ENCODE measurements at places on chromosomes 12 and 14.

DNA sequence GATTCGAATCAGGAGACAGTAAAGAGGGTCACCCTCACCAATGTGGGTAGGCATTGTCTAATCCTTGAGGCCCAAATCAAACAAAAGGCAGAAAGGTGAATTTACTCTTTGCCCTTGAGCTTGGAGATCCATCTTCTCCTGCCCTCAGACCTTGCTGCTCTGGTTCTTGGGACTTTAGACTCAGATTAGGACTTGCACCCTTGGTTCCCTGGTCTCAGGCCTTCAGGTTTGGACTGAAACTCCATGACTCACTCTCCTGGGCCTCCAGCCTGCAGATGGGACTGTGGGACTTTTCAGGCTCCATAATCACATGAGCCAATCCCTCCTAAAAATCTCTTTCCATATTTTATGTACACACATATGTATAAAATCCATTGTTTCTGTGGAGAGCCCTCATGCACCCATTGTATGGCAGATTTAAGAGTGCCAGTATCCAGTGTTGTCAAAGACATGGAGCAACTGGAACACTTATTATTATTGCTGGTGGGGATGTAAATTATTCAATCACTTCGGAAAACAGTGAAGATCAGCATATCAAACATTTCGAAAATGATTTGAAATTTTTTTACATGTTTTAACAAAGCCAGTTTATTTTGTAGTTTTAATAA lies 48.7 kb downstream of the EID3 start:
- DNase-seq = no peak

DNA sequence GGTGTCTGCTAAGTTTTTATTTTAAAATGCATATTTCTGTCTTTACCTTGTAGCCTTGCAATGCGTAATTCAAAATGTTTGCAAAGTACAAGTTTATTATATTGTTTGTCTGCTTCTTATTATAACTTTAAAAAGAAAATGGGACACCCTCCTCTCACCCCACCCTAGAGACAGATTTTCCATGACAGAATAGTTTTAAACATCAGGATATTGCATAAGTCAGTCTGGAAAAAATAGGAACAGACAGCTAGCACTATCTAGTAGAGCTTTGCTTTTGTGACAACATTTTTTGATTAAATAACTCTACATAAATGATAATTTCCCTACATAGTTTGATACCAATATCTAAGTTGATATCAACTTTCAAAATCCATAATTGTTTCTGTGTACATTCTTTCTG lies 71.3 kb downstream of the PDE3A start:
- DNase-seq = no peak

- no peak for DNase-seq
These were observed 504.5 kb downstream of the PCNX1 start for GRCh38 chr14:71411738-71412137.

DNA sequence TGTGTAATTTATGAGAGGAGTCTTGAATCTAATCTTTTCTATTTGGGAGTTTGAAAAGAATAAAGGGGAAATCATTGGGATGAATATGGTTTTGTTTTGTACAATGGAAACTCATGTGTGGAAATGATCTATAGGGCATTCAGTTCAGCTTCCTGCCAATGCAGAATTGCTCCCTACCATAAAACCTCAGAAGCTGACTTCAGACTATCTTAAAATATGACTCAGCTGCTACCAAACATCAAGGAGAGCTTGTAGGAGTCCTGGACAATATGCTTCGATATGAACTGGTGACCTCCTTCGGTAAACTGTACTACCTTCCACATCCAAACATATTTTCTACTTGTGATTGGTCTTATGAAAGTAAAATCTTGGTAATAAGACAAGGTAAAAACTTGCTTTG lies 160.6 kb downstream of the CAPZA3 start:
- DNase-seq = no peak

GRCh38 chr14:72567226-72567625 lies 326.7 kb downstream of the DPF3 start:
- no peak for DNase-seq

- DNase-seq = no peak
These were observed 13.8 kb upstream of the ZFP36L1 start for GRCh38 chr14:68806526-68807147.

- no peak for DNase-seq
These were observed 23.4 kb downstream of the WBP11 start for GRCh38 chr12:14779834-14780233.

- DNase-seq = no peak
These were observed 6.0 kb downstream of the TMCC3 start for GRCh38 chr12:94644141-94644979.

DNA sequence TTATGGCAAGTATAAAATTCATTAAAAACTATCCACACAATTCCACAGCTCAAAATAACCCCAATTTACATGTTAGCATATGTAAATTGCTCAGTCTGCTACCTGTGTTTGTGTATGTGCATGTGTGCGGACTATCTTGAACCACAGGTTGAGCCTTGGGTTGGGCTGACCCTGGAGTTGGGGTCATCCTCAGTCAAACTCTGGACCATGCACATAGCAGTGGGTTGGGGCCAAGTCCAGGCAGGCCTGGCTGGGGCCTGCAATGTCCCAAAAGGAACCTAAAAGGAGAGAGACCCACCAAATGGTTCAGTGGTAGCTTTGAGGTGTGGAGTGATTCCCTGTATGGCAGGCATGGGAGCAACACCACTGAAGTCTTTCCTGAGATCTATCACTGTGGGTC lies 156.1 kb downstream of the FOXN3 start:
- DNase-seq = no peak

- DNase-seq = no peak
These were observed 43.2 kb upstream of the BMAL2 start for GRCh38 chr12:27289414-27289813.

DNA sequence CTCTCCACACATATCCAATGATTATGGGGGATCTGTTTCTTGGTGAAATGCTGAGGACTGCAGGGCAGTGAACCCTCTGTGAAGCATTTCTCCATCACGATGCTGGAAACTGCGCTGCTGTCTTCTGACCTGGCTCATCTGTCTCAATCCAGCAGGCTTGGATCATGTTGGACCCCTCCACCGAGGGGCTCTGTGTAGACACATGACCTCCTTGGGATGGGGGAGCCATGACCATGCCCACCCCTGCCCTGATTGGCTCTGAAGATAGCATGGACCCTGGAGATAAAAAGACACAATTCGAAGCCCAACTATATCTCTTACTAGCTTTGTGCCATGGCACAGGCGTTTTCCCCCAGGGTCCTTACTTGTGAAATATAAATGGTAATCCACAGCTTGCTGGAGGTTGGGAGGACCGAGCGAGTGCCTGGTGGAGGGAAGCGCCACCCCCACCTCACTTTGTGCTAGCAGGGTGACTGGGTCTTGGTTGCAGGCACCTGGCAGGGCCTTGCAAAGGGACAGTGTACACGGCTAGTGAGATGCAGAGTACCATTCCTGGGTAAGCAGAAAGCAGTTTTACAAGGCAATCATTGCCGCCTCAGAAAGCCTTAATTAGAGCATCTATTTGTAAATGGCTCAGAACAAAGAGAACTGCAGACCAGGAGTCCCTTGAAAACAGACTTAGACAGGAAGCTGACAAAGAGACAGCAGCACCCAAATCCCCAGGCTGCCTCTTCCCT lies 2.4 kb upstream of the KRT83 start:
- DNase-seq = no peak

DNA sequence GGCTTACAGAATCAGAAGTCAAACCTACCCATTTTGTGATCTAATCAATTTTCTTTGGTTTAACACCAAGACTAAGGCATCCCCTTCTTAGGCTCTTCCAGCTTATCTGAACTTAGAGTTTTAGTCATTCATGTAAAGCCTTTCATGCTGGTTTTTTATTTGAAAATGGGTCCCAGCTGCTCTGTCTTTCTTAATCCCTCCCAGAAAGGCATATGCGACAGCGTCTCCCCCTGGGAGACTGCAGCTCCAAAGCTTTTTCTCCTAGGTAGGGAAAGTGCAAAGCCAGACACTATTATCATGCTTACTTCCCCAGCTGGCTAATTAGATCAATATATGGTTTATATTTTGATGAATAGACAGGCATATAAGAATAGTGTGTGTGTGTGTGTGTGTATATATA lies 96.6 kb upstream of the E2F7 start:
- DNase-seq = no peak

DNA sequence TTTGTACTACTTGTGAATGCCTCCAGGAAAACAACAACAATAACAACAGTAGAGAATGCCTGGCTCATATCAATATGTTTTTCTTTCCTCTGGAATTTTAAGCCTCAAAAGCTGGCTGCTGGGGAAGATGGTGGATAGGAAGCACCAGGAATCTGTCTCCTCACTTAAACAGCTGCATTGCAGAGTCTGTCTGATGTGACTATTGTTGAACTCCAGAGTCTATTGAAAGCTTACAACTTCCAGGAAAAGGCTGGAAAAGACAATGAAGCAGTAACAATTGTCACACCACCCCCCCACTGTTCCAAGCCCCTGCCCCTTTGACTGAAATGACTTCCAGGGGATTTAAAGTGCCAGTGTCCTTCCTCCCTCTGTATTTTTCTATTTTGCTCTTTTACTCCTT lies 309.7 kb downstream of the BMP4 start:
- no peak for DNase-seq

- no peak for DNase-seq
These were observed 8.8 kb downstream of the TNFRSF1A start for GRCh38 chr12:6333029-6333428.

DNA sequence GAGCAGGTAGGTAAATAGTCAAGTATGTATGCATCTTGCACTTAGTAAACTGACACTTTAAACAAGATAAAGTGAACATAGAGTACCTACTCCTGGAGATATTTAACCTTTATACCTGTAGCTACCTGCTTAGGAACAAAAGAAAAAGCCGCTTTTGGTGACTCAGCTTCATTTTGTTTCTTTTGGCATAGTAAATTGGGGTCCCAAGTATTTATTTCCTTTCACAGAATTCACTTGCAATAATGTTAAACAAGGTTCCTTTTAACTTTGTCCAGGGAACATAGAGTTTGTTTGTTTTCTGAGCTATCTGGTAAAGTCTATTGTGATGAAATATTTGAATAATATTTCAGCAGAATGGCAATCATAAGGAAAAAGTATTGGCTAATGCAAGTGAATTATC lies 20.0 kb downstream of the SLCO1B3 start:
- DNase-seq = no peak

- DNase-seq = no peak
These were observed 133.6 kb upstream of the NCOR2 start for GRCh38 chr12:124700810-124701592.

GRCh38 chr14:85296456-85297210 lies 233.3 kb upstream of the FLRT2 start:
- no peak for DNase-seq

DNA sequence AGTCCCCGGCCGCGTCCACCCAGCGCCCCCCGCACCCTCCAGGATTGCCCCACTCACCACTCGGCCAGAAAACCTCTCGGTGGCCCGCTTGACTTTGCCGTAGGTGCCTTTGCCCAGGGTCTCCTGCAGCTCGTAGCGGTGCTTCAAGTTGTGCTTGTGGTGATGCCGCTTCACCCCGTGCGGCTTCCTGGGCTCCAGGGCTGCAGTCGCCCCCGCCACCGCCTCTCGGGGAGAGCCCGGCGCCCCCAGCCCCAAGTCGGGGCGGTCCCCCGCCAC lies 459 bp downstream of the NUAK1 start:
- DNase-seq = no peak

DNA sequence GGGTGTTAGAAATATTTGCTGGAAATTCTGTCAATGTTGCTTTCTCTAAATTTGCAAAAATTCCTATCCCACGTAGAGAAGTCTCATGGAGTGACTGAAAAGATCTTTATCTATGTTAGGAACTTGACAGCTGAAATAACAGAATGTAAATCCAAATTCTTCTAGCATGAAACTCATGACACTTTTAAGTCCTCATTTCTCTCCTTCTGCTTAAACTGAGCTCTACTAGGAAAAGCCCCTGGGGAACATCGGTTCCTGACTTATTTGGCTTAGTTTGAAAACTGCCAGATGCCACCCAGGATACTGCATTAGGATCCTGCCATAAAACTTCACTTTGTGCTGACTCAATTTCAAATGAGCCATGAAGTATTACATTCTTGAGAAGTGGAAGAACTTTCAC lies 426.0 kb downstream of the GALC start:
- no peak for DNase-seq

- no peak for DNase-seq
These were observed 4.1 kb downstream of the CIPC start for GRCh38 chr14:77102154-77102553.

DNA sequence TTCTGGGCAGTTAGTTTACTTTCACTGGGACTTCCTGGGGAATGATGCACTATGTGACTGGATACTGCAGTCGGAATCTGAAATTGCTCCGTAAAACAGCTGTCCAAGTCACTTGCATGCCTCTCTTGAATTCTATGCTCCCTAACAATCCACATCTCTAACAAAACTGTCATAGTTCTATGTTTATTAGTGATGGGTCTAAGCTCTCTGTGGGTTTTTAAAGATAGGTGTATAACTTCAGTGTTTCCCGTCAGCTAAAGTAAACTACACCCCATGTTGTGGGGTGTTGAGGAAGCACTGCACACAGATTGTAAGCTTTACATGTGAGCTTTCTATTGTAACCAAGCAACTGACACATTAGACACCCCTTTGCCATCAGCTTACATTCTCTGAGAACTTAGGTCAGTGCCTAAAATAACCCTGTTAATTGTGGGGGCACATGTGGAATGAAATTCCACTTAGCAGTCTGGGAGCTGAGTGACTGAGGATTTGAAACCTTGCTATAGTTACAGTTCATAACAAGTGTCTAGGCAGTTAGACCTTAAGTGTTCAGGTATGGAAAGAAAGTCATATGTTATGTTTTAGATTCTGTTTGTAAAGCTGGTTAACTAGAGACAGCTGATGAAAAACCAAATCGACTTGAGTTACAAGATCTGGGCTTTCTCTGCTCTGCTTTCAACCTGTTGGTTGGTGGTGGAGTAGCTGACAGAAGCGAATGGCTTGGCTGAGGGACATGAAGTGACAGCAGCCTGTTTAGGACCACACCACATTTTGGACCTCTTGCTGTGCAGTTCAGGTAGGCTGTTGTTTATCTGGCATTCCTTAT lies 165.7 kb downstream of the AKAP6 start:
- no peak for DNase-seq

DNA sequence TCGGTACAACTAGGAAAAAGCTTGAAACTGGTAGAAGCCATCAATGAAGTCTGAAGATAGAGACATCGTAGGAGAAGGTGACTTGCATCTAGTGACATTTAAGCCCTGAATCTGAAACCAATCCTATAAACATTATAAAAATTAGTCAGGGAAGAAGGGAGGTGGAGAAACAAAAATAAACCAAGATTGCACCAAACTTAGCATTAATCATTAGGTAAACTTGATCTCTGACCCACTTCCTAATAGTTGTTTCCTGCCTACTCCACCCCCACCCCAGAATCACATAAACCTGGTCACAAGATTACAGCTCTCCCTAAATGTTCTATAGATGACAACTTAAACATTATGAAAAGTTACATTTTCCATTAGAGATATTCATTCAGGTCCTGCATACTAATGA lies 40.4 kb downstream of the TSPAN19 start:
- DNase-seq = no peak

GRCh38 chr12:63917864-63918799 lies 73.6 kb downstream of the SRGAP1 start:
- DNase-seq = no peak

GRCh38 chr12:27002141-27002540 lies 12.0 kb downstream of the TM7SF3 start:
- DNase-seq = no peak

GRCh38 chr14:58776516-58776915 lies 138.8 kb downstream of the DACT1 start:
- no peak for DNase-seq

- DNase-seq = no peak
These were observed 20.8 kb downstream of the TRAFD1 start for GRCh38 chr12:112146123-112146522.

- DNase-seq = no peak
These were observed 79.5 kb downstream of the IRF2BPL start for GRCh38 chr14:76948976-76949375.

All from cortex of kidney (tissue), 1 donor.